T-helper 2 cell treated with Interferon-gamma antibody and Interleukin-4, amounts not matched to agents 5 μg/mL and 100 μg/mL, for 36 hours (primary cell): ENCODE measurements at places on chromosomes 1 and 21.

DNA sequence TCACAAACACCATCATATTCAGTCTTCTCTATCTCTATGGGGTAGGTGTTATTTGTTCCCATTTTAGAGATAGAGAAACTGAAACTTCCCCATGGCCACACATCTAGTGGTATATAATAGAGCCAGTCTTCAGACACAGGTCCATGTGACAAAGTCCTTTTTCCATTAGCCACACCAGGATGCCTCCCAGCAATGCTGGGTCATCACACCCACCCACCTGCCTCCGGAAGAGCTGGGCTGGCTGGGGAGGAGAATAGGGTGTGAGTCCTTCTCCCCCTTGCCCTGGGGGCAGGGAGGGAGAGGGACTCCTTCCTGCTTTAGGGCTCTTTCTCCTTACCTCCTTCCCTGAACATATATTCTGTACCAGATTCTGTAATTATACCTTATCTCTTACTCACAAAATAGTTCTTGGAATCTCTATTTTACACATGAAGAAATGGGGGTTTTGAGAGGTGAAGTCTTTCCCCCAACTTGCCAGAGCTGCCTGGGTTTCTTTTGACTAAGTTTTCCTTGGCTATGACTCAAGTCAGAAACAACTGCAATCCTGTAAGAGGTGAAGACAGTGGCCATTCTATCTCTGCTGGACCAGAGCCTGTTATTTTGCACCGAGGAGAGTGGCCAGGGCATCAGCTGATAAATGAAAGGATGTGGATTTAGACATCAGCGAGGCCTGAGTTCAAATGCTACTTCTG is 30.0 kb downstream of the SOX13 start:
- H3K27me3 ChIP-seq, result peaks cover 2% of the 10 kb centered on the region
- DNase-seq, result peak; percentile 20
- H3K27ac ChIP-seq, result peak overlapping the region; percentile 82
- H3K36me3 ChIP-seq, result peaks cover 4% of the 10 kb centered on the region

- H3K36me3 ChIP-seq, result peaks cover 33% of the 10 kb centered on the region
- no peak for DNase-seq
- H3K4me1 ChIP-seq, result peaks cover 9% of the 10 kb centered on the region
- no peak overlapping the region for H3K27ac ChIP-seq
- H3K27me3 ChIP-seq, result no peaks in the 10 kb centered on the region
- H3K4me3 ChIP-seq, result no peak overlapping the region
These were observed 12.5 kb downstream of the EPS15 start for GRCh38 chr1:51506537-51506936.

DNA sequence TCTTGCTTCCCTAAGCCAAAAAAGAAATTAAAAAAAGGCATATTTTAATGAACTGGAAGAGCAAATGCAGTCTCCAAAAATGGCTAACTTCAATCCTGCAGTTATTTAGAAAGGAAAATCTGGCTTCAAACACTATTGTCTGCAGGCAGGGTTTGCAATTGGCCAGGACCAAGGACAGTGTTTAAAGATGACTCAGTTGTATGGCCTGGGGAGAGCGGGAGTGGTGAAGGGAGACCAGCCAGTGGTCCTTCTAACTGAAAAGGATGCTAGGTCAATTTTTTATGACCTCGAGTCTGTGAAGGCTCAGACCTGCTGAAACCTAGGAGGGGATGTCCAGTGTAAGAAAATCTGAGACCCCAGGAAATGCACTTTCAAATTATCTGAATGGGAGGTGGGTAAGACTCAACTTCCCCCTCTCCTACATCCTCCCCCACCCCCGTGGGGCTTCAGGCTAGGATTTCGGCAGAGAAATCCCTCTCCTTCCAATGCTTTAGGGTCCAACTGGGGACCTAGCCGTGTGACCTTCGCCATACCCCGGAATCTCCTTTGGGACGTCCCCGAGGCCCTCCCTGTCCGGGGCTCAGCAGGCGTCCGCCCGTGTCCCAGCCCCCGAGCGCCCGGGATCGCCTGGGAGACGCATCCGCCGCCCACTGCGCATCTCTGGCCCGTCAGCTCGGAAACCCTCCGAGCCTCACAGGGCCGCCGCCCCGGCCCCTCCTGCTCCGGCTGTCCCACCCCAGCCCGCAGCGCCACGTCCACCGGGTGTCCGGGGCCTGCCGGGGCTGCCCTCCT is 602 bp upstream of the RIMKLA start:
- no peak for DNase-seq
- H3K4me1 ChIP-seq, result peaks cover 4% of the 10 kb centered on the region
- H3K27ac ChIP-seq, result no peak overlapping the region
- H3K36me3 ChIP-seq, result no peaks in the 10 kb centered on the region
- peaks cover 37% of the 10 kb centered on the region for H3K27me3 ChIP-seq

GRCh38 chr1:169217636-169218035 is 111.1 kb downstream of the ATP1B1 start:
- H3K36me3 ChIP-seq, result peaks cover 3% of the 10 kb centered on the region
- DNase-seq, result no peak
- no peaks in the 10 kb centered on the region for H3K27me3 ChIP-seq
- no peak overlapping the region for H3K4me3 ChIP-seq
- H3K27ac ChIP-seq, result no peak overlapping the region
- H3K4me1 ChIP-seq, result peaks cover 7% of the 10 kb centered on the region

DNA sequence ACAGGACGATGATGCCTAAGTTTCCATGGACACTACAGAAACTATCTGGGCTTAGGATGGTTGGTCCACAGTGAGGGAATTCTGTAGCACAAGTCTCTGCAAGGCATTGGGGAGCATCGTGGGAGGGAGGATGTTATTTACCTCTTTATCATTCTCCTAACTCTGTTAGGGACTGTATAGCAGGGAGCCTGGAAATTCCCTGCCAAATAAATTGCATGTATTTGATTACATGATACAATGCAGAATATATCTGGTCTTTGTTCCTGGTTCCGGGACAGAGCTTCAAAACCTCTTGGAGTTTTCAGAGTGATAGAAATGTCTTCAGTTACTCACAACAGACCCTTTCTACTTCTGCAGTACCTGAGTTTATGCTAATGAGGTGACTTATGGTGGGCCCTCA is 385.9 kb downstream of the PCP4 start:
- DNase-seq, result no peak
- no peak overlapping the region for H3K27ac ChIP-seq
- H3K36me3 ChIP-seq, result no peaks in the 10 kb centered on the region
- H3K4me1 ChIP-seq, result no peaks in the 10 kb centered on the region
- H3K27me3 ChIP-seq, result no peaks in the 10 kb centered on the region

- peaks cover 4% of the 10 kb centered on the region for H3K36me3 ChIP-seq
- no peaks in the 10 kb centered on the region for H3K27me3 ChIP-seq
- H3K27ac ChIP-seq, result peak overlapping the region; percentile 9
These were observed 35.8 kb upstream of the TDRD10 start for GRCh38 chr1:154466206-154466605.

DNA sequence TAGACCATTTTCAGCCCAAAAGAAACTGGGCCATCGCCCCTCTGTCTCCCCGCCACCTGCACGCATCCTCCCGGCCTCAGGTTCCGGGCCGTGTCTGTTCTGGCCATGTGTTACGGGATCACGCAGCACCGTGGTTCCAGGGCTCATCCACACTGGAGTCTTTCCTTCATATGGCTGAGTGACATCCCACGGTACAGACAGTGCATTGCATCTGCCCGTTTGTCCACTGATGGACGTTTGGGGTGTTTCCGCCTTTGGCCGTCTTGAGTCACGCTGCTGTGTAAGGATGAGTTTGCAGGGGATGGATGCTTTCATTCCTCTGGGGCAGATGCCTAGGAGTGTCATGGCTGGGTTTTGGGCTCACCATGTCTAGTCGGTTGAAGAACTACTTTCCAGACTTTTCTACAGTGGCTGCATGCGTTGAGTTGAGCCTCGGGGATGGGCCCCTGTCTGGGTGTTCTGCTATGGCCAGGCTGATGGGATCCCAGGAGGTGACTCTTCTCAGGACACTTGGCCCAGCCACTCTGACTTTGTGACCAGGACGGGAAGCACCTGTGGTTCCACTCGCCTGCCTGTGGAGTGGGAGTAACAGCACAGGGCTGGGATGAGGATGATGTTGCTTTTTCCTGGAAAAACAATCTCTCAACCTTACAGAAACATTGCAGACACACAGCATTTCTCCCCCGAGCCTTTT is 16.8 kb downstream of the RRP1 start:
- H3K4me1 ChIP-seq, result peaks cover 7% of the 10 kb centered on the region
- H3K27ac ChIP-seq, result no peak overlapping the region
- no peaks in the 10 kb centered on the region for H3K27me3 ChIP-seq
- no peak overlapping the region for H3K4me3 ChIP-seq

GRCh38 chr1:50857702-50858101 is 102.4 kb downstream of the FAF1 start:
- H3K4me3 ChIP-seq, result no peak overlapping the region
- H3K27me3 ChIP-seq, result no peaks in the 10 kb centered on the region
- H3K36me3 ChIP-seq, result peaks cover 8% of the 10 kb centered on the region
- H3K27ac ChIP-seq, result no peak overlapping the region
- peaks cover 4% of the 10 kb centered on the region for H3K4me1 ChIP-seq

- no peak overlapping the region for H3K27ac ChIP-seq
- no peaks in the 10 kb centered on the region for H3K36me3 ChIP-seq
- H3K4me3 ChIP-seq, result no peak overlapping the region
- peaks cover 13% of the 10 kb centered on the region for H3K27me3 ChIP-seq
- DNase-seq, result no peak
These were observed 129.7 kb downstream of the DUSP10 start for GRCh38 chr1:221612047-221612777.

DNA sequence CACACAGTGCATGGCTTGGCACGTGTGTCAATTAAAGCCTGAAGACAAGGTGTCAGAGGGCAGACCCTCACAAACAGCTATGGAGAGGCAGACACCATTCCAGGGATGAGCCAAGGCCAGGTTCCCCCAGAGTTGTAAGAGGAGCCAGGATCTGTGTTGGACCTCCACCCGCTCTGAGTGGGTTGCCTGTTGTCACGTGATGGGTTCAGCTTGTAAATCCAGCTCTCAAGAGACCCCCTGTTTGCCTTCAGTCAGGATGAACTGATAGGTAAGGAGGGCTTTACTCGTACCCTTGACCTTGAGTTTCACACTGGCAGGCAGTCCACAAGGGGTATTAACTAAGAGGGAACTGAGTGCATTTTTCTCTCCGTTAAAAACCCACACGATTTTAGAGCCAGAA is 27.7 kb upstream of the KCND3 start:
- peaks cover 4% of the 10 kb centered on the region for H3K27me3 ChIP-seq
- H3K4me1 ChIP-seq, result no peaks in the 10 kb centered on the region
- H3K36me3 ChIP-seq, result no peaks in the 10 kb centered on the region
- no peak overlapping the region for H3K4me3 ChIP-seq
- no peak overlapping the region for H3K27ac ChIP-seq

DNA sequence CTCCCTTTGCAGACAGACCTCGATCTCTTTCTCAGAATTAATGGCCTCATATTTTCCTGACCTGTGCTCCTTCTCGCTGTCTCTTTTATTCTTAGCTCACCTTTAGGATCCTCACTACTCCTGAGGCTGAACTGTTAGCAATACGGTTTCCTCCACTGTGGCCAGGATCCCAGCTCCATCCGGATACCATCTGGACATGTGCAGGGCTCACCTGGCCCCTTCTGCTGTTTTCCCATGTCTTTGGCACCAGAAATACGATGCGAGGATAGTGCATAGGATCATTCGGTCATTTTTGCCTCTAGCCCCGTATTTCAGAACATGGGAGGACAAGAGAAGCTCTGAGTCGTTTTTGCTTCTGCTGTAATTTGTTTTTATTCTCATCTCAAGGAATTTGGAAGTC is 108.5 kb upstream of the KIF26B start:
- H3K27ac ChIP-seq, result no peak overlapping the region
- H3K4me1 ChIP-seq, result peaks cover 6% of the 10 kb centered on the region
- no peak overlapping the region for H3K4me3 ChIP-seq
- no peak for DNase-seq

GRCh38 chr1:21886486-21887215 is 50.5 kb downstream of the HSPG2 start:
- H3K4me1 ChIP-seq, result no peaks in the 10 kb centered on the region
- H3K4me3 ChIP-seq, result no peak overlapping the region
- no peak overlapping the region for H3K27ac ChIP-seq
- no peaks in the 10 kb centered on the region for H3K36me3 ChIP-seq

DNA sequence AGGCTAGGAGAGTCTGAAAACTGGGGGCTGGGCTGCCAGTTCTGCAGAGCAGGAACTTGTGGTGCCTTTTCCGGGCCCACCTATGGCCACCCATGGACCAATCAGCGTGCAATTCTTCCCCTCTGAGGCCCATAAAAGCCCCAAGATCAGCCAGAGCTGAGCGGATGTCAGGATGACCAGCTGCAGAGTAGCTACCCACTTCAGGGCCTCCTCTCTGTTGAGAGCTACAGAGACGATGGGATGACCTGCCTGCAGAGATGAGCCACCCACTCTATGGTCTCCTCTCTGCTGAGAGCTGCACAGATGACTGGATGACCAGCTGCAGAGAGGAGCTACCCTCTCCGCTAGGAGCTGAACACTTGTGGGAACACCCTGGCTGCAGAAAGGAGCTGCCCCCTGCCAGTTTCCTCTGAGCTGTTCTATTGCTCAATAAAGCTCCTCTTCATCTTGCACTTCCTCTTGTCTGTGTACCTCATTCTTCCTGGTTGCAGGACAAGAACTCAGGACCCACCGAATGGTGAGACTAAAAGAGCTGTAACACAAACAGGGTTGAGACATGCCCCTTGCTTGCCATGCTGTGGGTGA is 12.8 kb upstream of the AADACL4 start:
- H3K27me3 ChIP-seq, result peaks cover 13% of the 10 kb centered on the region
- no peak for DNase-seq
- no peak overlapping the region for H3K27ac ChIP-seq
- H3K4me3 ChIP-seq, result no peak overlapping the region
- peaks cover 14% of the 10 kb centered on the region for H3K4me1 ChIP-seq

DNA sequence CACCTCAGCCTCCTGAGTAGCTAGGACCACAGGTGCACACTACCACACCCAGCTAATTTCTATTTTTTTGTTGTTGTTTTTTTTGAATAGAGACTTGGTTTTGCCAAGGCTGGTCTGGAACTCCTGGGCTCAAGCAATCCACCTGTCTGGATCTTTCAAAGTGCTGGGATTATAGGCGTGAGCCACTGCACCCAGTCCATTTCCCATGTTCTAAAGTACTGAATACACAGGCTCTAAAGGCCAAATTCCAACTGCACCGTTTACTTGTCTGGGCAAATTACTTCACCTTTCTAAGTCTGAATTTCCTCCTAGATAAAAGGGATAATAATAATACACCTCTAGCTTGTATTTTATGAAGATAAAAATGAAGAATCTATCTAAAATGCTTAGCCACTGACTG is 39.6 kb downstream of the FRRS1 start:
- no peak for DNase-seq
- peaks cover 1% of the 10 kb centered on the region for H3K4me1 ChIP-seq
- H3K27me3 ChIP-seq, result peaks cover 3% of the 10 kb centered on the region
- H3K27ac ChIP-seq, result no peak overlapping the region
- no peaks in the 10 kb centered on the region for H3K36me3 ChIP-seq
- no peak overlapping the region for H3K4me3 ChIP-seq

GRCh38 chr1:13801232-13801631 is 101.2 kb downstream of the PRDM2 start:
- DNase-seq, result no peak
- H3K4me1 ChIP-seq, result no peaks in the 10 kb centered on the region
- no peak overlapping the region for H3K27ac ChIP-seq
- H3K4me3 ChIP-seq, result no peak overlapping the region

- H3K4me3 ChIP-seq, result no peak overlapping the region
- DNase-seq, result peak; percentile 14
- no peak overlapping the region for H3K27ac ChIP-seq
- H3K36me3 ChIP-seq, result no peaks in the 10 kb centered on the region
- peaks cover 20% of the 10 kb centered on the region for H3K27me3 ChIP-seq
These were observed 50.2 kb upstream of the TSHB start for GRCh38 chr1:114979278-114979891.

- H3K27me3 ChIP-seq, result no peaks in the 10 kb centered on the region
- no peaks in the 10 kb centered on the region for H3K4me1 ChIP-seq
These were observed 31.1 kb downstream of the KLHDC7A start for GRCh38 chr1:18511874-18512150.
